ENCODE measurements at places on chromosomes 16 and 17.

- H3K36me3 ChIP-seq: no peaks in the 10 kb centered on the region
- H3K27ac ChIP-seq: no peak overlapping the region
- H3K27me3 ChIP-seq: peaks cover 4% of the 10 kb centered on the region
- H3K4me1 ChIP-seq: no peaks in the 10 kb centered on the region
Measured at GRCh38 chr16:87145181-87146176, 171.7 kb downstream of the C16orf95 start.

GRCh38 chr16:87897521-87898505 is 28.5 kb upstream of the SLC7A5 start:
- H3K4me1 ChIP-seq: peaks cover 4% of the 10 kb centered on the region
- no peak overlapping the region for H3K27ac ChIP-seq
- no peak overlapping the region for H3K4me3 ChIP-seq
- no peak for DNase-seq

DNA sequence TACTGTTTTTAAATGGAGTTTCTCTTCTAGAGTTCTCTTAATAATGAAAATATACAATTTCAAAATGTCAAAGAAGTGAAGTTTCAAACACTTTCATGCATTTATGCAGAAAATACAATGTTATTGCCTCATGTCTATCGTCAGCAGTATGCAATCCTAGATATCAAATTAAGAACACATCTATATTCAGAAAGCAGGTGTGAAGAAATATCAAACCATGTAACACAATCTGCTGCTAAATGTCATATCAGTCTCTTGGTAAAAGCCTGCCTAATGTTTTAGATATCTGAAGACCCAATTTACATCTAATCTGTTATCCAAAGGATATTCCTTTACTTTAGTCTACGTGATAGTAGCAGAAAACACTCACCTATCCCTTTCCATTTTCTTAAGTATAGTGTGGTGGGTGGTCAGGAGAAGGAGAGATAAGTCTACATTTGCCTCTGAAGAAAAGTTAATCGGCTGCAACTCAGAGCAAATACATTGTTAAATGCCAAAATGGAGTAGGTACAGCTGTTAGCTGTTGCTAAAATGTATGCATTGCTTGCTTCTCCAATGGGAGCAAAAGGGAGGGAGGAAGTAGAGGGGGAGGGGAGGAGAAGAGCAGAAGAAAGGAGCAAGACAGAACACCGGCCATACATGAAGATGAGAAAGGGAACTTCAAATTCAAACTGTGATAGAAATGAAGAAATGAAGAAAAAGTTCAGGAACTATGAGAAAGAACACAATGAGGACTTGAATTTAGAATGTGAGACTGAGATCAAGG is 64.9 kb downstream of the ITFG1 start:
- H3K27ac ChIP-seq: no peak overlapping the region
- DNase-seq: no peak
- H3K36me3 ChIP-seq: peaks cover 23% of the 10 kb centered on the region
- peaks cover 20% of the 10 kb centered on the region for H3K4me1 ChIP-seq
- H3K27me3 ChIP-seq: no peaks in the 10 kb centered on the region
- no peak overlapping the region for H3K4me3 ChIP-seq

DNA sequence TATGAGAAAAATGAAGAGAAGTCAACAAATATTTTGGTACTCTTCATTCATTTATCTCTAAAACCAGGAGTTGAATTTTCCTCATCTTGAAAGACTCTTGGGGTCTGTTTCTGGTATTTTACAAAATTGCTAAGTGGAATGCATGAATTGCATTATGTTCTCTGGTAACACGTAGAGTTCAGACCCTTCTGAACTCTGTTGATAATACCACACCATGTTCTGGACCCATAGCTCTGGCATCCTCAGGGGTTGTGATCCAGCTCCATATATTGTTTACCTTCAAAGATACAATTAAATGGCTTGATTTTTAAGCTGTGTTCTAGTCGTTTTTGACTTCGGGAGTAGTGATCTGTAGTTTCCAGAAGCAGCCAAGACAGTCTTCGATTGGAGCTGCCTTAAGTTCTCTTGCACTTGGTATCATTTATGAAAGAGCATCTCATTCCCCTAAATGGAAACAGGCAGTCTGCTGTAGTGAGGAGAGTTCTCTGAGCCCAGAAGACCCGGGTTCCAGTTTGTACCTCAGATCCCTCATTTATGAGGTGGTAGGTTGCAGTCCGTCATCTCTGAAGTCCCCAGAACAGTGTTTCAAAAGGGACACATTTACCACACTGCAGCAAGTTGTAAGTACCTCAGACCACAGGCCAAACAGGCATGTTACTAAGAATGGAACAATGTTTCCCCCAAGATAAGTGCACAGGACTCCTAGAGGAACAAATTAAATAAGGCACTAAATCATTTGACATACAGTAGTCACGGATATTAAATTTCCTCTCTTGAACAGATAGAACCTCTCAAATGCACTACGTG is 9.6 kb downstream of the PSMD7 start:
- no peaks in the 10 kb centered on the region for H3K27me3 ChIP-seq
- H3K27ac ChIP-seq: peak overlapping the region; percentile 60
- peaks cover 13% of the 10 kb centered on the region for H3K36me3 ChIP-seq
- H3K4me1 ChIP-seq: no peaks in the 10 kb centered on the region
- no peak overlapping the region for H3K4me3 ChIP-seq

DNA sequence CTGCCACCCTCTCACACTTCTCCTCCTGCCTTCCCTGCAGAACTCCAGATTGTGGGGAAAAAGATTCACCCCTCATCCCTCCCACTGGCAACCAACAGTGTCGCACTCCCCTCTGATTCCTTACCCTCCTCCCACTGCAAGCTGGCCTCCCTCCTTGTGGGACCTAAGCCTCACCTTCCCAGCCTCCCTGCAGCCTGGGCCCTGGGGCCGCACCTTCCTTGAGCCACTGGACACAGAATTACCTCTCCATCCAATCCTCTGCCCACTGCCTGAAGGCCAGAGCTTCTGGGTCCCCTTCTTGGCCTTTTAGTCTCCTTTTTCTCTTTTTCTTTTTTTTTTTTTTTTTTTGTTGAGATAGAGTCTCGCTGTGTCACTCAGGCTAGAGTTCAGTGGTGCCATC is 33.9 kb downstream of the NGFR start:
- no peak for DNase-seq
- H3K27ac ChIP-seq: no peak overlapping the region
- H3K27me3 ChIP-seq: peaks cover 17% of the 10 kb centered on the region
- no peak overlapping the region for H3K4me3 ChIP-seq

DNA sequence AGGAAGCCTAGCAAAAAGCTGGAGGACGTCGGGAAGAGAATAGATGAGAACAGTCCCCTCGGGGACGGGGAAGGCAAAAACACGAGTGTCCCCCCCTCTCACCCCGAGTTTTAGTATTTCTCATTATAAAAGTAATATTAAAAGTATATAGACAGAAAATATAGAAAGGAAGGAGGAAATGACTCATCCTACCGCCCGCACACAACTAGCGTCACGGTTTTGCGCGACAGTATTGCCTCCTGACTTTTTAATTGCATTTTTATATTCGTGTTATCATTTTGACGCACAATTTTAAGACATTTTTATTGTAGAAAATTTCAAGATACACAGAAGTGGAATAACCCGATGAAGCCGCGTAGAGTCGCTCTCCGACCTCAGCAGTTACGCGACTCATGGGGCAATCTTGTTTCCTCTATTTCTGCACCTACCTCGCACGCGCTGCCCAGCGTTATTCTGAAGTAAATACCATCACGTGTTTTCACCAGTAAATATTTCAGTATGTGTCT is 652 bp upstream of the SLC25A19 start:
- no peaks in the 10 kb centered on the region for H3K27me3 ChIP-seq
- peak; percentile 67 for DNase-seq
- H3K4me3 ChIP-seq: peak overlapping the region; percentile 98
- H3K4me1 ChIP-seq: peaks cover 8% of the 10 kb centered on the region
- H3K27ac ChIP-seq: peak overlapping the region; percentile 98

GRCh38 chr16:50704245-50704644 is 10.8 kb downstream of the NOD2 start:
- peaks cover 12% of the 10 kb centered on the region for H3K36me3 ChIP-seq
- H3K27ac ChIP-seq: no peak overlapping the region
- H3K4me1 ChIP-seq: peaks cover 8% of the 10 kb centered on the region
- H3K4me3 ChIP-seq: no peak overlapping the region
- no peaks in the 10 kb centered on the region for H3K27me3 ChIP-seq

- H3K27me3 ChIP-seq: peaks cover 32% of the 10 kb centered on the region
- H3K4me3 ChIP-seq: peak overlapping the region; percentile 67
- H3K27ac ChIP-seq: peak overlapping the region; percentile 78
Measured at GRCh38 chr16:3182608-3183444, 5.2 kb upstream of the OR1F1 start.

DNA sequence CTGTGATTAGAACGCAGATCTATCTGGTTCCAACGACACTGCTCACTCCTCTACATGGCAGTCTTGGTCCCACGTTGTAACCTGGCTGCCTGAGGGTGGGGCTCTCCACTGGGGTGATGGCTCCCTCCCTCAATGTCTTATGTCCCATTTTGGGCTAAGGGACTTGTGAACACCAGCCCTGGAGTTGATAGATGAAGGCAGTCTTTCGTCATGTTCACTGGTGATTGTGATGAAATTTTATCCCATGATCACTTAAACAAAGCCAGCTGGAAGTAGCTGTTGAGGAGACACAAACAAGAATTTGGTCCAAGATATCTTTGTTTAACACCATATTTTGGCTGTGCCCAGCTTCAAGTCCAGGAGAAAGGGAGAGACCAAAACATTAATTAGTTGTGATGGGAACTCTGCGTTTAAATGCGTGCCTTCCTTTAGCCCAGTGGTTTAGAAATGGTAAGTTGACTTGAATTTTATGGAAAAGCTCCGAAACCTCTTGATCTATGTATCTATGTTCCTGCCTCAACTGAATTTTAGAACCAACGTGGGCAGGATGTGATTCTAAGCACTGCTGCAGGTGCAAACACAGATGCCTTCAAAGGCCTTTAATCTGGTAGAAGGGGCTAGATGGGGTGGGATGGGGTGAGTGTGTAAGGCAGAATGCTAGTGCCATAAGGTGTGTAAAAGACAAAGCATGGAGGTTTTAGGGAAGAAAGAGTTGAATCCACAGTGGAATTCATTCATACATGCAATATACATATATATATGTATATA is 186.8 kb upstream of the IRX3 start:
- DNase-seq: no peak
- H3K4me1 ChIP-seq: no peaks in the 10 kb centered on the region
- no peaks in the 10 kb centered on the region for H3K36me3 ChIP-seq
- H3K4me3 ChIP-seq: no peak overlapping the region
- H3K27me3 ChIP-seq: peaks cover 7% of the 10 kb centered on the region
- no peak overlapping the region for H3K27ac ChIP-seq

GRCh38 chr16:84699712-84700445 is at the start of gene USP10:
Gene USP10 (plus strand): TSS chr16:84700000. CDS start chr16:84700091, 91 bp downstream.
- H3K4me1 ChIP-seq: peaks cover 21% of the 10 kb centered on the region
- no peaks in the 10 kb centered on the region for H3K36me3 ChIP-seq
- H3K27ac ChIP-seq: peak within 1 kb of the TSS; percentile 95
- peak within 1 kb of the TSS; percentile 94 for H3K4me3 ChIP-seq
- peak; percentile 85 for DNase-seq
- no peaks in the 10 kb centered on the region for H3K27me3 ChIP-seq

DNA sequence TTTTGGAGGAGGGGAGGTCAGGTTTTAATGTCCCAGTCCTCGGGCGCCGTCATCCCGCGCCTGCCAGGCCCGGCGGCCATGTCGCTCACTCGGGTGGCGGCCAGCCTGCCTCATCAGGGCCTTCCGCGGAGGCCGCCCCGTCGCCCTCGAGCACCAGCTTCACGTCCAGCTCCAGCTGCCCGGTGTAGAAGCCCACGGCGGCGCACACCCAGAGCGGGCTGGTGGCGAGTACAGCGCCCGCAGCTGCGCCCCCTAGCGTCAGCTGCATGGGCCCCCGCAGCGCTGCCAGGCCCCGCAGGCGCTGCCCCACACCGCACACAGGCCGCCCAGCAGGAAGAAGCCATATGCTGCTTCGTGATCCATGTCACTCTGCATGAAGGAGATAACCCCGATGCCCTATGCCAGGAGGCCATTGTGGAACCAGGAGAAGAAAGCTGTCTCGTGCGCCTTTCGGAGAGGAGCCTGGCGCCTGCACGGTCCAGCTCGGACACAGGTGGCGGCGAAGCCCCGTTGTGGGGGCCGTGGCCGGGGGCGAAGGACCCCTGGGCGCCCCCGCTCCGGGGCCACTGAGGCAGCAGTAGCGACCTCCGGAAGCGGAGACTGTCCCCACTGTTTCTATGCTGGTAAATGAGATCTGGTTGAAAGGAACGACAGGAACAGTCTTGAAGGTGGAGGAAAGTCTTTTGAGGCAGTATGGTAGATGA is 9.6 kb downstream of the AP2B1 start:
- no peak overlapping the region for H3K4me3 ChIP-seq
- H3K27ac ChIP-seq: no peak overlapping the region
- peaks cover 26% of the 10 kb centered on the region for H3K36me3 ChIP-seq
- H3K27me3 ChIP-seq: no peaks in the 10 kb centered on the region
- no peak for DNase-seq

DNA sequence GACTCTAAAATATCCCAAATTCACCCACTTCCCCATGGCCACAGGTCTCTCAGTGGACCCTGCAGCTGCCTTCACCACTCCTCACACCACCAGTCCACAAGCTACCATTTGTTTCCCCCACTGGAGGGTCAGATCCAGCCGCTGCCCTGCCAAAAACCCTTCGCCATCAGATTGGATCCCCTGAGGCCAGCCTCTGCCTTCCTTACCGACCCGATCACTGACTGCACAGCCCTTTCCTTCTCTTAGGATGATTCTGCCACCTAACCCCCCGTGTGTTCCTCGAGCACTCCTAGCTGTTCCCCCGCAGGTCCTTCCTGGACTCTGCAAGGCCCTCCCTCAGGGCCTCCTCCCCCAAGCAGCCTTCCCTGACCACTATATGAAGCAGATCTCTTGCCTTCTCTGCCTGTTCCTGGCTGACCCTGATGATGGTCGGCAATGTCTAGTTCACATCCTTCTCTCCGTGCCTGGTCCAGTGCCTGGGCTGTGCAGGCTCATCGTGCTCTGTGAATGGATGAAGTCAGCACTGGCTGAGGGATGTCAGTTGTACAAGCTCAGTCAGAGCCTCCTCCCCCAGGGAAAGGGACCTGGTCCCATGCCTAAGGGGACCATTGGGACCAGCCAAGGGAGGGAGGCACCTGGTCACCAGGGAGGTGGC is 46.0 kb downstream of the CPNE2 start:
- peaks cover 42% of the 10 kb centered on the region for H3K4me1 ChIP-seq
- no peaks in the 10 kb centered on the region for H3K36me3 ChIP-seq
- DNase-seq: no peak
- H3K27ac ChIP-seq: peak overlapping the region; percentile 31
- no peak overlapping the region for H3K4me3 ChIP-seq

GRCh38 chr17:47742319-47743181 is 9.5 kb downstream of the TBX21 start:
- peak; percentile 46 for DNase-seq
- peaks cover 3% of the 10 kb centered on the region for H3K27me3 ChIP-seq
- H3K36me3 ChIP-seq: no peaks in the 10 kb centered on the region
- H3K27ac ChIP-seq: peak overlapping the region; percentile 70
- peak overlapping the region; percentile 53 for H3K4me3 ChIP-seq
- peaks cover 18% of the 10 kb centered on the region for H3K4me1 ChIP-seq
